ENCODE measurements at places on chromosomes 1 and 21.

GRCh38 chr1:230832476-230832875 lies 35.8 kb downstream of the C1orf198 start:
- DNase-seq = no peak

- DNase-seq = no peak
These were observed at the start of gene PHLDA3 for GRCh38 chr1:201468844-201469644. PHLDA3 (minus strand) TSS chr1:201469188; CDS start chr1:201468786, 402 bp downstream.

DNA sequence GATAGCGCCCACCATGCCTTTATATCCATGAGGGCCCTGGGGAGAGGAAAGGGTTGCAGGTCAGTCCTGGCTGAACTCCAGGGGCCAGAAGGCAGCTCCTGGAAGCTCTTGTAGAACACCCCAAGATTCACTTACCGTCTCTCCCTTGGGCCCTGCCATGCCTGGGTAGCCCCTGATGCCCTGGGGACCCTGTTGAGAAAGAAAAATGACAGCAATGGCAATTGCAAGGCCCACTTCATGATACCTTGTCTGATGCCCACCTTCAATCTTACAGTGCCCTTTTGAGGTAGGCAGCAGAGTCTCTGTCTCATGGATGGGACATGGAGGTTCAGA lies 7.0 kb downstream of the COL9A2 start:
- no peak for DNase-seq

DNA sequence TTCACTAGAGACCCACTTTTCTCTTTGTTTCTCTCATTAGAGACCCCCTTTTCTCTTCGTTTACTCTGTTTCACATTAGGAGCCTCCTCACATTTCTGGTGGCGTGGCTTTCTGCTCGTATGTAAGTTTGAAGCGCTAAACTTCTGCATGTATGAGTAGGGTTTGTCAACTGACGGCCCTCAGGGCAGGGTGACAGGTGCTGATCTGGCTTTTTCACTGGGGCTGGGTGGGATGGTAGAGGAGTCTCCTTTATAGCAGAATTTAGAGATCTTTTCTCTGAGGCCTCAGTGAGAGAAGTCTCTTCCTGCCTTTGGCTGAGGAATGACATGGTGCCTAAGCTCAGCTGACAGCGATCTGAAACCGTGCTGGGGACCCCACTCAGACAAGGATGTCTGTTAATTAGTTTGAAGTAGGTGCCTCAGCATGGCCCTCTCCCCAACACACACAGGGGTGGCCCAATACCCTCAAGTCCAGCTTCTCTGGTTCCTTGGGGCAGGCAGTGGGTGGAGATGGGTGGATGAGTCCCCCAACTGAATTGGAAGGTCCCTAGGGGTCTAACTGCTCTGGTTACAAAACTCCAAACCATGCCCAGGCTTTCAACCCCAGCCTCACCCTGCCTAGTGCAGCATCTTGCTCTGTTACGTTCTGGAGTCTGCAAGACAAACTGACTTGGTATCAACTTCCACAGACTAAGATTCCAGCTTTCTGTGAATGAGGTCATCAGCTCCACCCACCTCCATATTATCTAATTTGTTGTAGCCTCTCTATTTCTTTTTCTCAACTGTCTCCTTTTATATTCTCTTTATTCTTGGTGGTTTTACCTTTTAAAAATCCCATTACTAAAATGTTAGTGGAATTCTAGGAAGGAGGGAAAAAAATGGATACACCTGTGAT lies 3.2 kb downstream of the SLC1A7 start:
- DNase-seq = no peak

- DNase-seq = no peak
These were observed 216.6 kb downstream of the HHIPL2 start for GRCh38 chr1:222331340-222331739.

DNA sequence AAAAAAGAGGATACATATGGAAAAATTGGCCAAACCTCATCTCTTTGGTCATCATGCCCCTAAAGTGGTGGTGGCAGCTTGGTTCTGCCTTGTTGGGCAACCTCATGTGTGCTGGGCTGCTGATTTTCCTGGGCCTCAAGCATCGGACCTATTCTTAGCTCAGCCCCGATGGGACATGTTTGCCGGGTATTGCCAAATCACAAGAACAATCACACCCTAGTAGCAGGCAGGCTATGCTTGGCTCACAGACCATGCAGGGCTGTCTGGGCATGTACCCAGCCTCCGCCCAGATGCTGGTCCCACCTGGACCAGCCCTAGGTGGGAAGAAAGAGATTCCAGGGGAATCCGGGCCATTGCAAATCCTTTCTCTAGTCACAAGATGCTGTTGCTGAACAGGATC lies 189.4 kb upstream of the FGGY start:
- DNase-seq = no peak

DNA sequence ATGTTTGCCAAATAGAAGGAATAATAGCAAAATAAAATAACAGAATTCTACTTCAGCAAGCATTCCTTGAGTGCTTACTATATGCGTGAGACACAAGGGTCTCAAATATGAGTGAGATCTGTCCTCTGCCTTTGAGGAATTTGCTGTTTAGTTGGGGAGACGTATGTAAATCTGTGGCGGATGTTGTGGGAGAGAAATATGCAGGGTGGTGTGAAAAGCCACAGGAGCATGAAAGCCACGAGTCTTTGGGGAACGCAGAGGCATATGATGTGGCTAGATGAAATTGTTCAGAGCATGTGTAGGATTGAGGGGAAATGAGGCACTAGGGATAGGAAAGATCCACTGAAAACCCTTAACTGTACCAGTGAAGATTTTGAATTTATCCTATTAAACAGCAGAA lies 244.4 kb downstream of the PBX1 start:
- DNase-seq = no peak

- DNase-seq = no peak
These were observed 145.2 kb upstream of the ERG start for GRCh38 chr21:38643404-38644023.

- no peak for DNase-seq
These were observed 135.1 kb downstream of the NEK7 start for GRCh38 chr1:198291924-198292323.

GRCh38 chr1:54353959-54354358 lies 52.2 kb downstream of the SSBP3 start:
- no peak for DNase-seq

- DNase-seq = no peak
These were observed 362.3 kb downstream of the HLX start for GRCh38 chr1:221241592-221241991.

DNA sequence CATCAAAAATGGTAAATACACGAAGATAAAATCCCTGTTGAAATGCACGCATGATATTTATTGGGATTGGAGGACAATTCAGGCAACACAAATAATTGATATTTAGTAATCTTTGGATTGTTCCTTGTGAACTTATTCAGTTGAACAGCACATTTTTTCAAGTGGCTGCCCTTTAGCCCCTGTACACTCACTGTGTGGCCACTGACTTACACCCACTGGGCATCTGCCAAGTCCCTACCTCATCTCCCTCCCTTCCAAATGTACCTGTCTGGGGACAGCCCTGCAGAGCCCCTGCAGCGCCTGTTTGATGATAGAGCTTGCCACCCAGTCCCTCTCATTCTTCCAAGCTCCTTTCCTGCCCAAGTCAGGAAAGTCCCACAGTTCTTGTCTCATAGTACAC lies 154.3 kb downstream of the GLUL start:
- DNase-seq = no peak

DNA sequence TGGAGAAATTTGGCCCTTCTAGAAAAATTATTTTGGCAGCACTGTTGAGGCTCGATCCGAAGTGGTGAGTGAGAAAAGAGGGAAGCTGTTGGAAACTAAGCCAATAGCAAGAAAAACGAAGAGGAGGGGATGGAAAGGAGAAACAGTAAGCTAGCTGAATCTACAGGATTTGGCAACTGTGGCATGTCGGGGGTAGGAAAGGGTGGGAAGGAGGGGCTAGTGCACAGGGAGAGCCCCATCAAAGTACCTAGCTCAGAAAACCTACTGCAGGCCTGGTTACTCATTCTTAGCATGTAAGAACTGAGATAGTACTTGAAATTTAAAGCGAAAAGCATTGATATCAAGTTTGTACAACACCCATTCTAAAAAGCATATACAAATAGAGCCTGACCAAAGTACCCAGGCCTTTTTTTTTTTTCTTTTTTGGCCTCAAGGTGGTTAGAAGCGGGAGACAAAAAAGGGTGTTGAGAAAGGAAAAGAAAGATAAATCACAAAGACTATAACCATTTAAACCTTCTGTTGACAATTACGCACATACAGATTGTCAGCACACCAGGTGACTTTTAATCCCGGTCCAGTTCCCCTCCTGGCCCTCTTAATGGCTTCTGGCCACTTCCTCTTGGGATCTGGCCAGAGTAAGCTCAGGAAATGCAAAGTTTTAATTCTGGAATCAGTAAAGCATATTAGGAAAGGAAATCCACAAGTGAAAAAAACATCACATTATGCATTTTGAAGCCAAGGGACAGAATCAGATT lies 50.4 kb downstream of the SLC16A1 start:
- no peak for DNase-seq

GRCh38 chr1:19164274-19165015 lies 45.6 kb downstream of the UBR4 start:
- DNase-seq = no peak

DNA sequence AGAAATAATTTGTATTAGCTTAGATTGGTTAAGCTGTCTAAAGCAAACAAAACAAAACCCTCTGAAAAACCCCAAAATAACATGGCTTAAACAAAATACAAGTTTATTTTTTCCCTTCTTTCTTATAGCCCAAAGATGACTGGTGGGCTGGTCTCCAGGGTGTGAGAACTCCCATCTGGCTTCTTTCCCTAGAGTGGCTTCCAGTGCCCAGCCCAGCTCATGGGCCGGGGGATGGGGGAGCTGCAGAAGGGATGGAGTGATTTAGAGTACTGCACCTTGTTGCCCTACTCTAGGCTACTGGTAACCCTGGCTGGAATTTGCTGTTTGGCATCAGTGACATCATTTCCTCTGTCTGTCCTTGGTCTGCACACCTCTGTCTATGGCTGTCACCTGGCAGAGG lies 223.0 kb downstream of the PBX1 start:
- no peak for DNase-seq

GRCh38 chr1:33824971-33825370 lies 38.9 kb upstream of the HMGB4 start:
- no peak for DNase-seq

- DNase-seq = no peak
These were observed 4.3 kb upstream of the C1QTNF12 start for GRCh38 chr1:1250786-1251284.

DNA sequence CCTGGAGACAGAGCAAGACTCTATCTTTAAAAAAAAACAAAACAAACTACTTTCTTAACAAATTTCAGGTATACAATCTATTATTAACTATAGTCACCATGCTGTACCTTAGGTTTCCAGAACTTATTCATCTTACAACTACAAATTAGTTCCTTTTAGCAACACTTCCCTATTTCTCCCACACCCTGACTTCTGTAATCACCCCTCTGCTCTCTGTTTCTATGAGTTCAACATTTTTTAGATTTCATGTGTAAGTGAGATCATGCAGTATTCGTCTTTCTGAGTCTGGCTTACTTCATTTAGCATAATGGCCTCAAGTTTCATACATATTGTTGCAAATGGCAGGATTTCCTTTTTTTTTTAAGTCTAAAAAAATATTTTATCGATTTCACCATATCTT lies 77.9 kb upstream of the LPGAT1 start:
- no peak for DNase-seq

GRCh38 chr1:217585577-217585976 lies 45.3 kb downstream of the GPATCH2 start:
- DNase-seq = no peak

DNA sequence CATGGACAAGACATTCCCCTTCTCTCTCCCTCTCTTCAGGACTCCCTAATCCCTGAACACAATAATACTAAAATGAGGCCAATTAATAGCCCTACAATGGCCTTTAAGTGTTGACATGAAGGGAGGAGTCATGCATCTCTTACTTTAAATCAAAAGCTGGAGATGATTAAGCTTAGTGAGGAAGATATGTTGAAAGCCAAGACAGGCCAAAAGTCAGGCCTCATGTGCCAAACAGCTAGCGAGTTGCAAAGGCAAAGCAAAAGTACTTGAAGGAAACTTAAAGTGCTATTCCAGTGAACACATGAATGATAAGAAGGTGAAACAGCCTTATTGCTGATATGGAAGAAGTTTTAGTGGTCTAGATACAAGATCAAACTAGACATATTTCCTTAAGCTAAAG lies 49.5 kb upstream of the CD46 start:
- DNase-seq = no peak

DNA sequence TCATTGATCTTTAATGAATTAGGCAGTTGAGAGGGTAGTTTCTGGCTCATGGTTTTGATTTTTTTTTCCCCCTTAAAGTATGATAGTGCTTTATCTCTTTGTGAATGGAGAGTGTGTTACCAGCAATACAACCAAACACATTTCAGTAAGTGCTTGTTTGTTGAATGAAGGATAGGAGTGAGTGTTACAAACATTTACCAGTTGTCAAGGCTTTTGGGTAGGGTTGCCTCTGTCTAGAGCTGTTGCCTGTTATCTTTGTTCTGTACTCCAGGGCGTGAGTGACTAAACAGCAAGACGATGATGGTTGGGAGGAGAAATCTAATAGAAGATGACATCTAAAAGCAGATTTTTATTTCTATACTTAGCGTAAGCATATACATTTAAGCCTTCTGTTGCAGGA lies 21.5 kb downstream of the MAP3K7CL start:
- no peak for DNase-seq

Data from NCI-H2081 treated with DMSO at 0.1 percent for 48 hours (cell line).